ENCODE measurements at places on chromosomes 2 and 18.
A peak's percentile ranks its signal among the peaks of the same experiment; 100 is the strongest.

DNA sequence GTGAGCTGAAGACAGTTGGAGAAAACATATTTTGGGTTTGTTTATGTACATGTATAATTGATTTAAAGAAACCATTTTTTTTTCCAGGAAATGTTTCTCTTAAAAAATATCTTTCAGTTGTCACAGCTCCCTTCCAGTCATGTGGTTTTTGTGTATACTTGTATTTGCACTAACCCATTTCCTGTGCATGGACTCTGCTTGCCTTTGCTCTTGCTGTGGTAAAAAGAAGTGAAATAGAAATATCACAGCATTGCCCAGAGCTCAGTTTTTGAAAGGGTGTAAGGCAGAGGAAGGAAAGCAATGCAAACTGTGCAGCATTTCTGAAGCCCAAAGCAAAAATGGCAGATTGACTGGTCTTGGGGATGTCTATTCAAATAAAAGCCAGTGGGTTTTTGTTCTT is 10.4 kb upstream of the DOCK10 start:
- DNase-seq, result peak; percentile 48

GRCh38 chr18:25314151-25314837 is 37.7 kb downstream of the ZNF521 start:
- DNase-seq, result no peak

GRCh38 chr18:63405986-63406385 is 16.3 kb downstream of the VPS4B start:
- DNase-seq, result no peak

DNA sequence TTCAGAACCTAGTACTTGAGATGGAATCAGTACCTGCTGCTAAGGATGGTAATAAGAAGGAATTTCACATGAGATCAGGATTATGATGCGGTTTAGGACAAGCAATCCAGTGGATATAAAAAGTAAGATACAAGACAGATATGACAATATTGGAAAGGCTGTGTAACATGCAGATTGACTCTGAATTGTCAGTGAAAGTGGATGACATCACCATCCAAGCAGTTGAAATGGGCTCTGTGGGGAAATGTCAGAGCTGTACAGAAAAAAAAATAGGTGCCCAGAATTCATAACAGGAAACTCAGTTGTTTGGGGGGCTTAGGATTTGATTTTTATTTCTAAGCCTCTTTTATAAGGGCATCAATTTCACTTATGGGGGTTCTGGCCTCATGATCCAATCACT is 438.3 kb downstream of the SPAG16 start:
- DNase-seq, result no peak

- DNase-seq, result no peak
These were observed 5.5 kb upstream of the SCYGR5 start for GRCh38 chr2:227661025-227661649.

GRCh38 chr2:98216616-98217015 is 129.6 kb upstream of the CNGA3 start:
- DNase-seq, result no peak

DNA sequence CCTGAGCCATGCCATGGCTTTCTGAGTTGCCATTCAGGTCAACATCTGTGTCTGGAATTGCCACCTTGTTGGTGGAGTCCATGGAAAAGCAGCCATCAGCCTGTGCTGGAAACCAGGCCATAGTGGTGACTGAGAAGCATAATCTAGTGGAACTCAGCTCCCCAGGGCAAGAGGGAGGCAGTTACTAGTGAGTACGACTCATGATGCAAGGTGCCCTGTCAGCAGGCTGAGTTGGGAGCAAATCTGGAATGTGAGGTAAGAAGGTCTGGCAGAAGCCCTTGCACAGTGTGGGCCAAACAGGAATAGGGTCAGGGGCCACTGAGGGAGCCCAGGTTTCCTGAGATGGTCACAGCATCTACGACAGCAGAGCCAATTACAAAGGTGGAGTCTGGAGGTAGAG is 37.1 kb downstream of the SULT1C2 start:
- no peak for DNase-seq

DNA sequence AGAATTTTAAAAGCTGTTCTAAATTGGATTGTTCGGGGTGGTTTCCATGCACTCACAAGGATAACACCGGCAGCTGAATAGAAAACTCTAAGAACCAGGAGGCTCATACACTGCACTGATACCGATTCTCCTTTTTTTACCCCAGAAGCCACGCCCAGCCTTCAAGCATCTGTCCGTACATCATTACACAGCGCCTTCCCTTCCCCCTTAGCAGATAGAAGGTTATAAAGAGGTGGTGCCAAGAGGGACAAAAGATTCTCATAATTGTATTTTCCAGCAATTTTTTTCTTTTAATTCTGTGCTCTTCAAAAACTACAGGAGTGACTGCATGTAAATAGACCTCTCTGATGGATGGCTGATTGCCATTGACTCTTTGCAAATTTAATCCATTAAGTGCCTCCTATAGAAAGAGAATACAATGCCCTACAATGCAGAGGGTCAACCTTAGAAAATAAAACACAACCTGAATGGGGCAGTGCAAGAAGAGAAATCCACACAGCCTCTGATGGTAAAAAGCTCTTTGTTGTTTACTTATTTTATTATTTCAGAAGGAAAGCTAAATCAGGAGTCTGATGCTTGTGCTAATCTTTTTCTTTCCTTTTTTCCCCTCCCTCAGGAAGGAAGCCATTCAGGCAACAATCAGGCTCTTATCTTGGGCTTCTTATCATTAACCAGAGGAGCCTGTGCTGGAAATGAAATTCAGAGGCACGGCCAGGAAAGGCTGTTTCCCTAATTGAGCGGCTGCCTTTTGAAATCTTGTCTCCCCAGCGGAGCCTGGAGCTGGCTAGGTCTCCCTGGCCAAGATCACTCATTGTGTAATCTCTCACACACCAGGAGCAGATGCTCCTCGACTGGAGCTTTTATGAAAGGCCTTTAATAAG is 198.9 kb upstream of the NABP1 start:
- DNase-seq, result no peak

GRCh38 chr2:7840651-7841380 is 841.0 kb upstream of the ID2 start:
- no peak for DNase-seq

DNA sequence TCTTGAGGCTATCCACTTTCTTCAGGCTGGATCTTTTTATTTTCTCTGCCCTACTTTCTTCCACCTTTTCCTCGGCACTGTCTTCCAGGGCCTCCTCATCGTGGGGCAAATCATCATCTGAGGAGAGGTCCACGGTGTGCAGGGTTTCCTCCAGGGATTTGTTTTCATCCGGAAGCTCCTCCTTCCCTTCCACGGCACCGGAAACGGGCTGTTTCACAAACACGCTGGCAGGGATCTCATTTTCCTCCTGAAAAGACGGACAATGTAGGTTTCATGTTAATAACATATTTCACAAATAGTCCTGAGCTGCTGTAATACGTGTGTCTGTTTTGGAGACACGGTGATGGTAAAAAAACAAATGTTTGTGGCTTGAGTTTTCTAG is 10.4 kb downstream of the CAVIN2 start:
- DNase-seq, result no peak

DNA sequence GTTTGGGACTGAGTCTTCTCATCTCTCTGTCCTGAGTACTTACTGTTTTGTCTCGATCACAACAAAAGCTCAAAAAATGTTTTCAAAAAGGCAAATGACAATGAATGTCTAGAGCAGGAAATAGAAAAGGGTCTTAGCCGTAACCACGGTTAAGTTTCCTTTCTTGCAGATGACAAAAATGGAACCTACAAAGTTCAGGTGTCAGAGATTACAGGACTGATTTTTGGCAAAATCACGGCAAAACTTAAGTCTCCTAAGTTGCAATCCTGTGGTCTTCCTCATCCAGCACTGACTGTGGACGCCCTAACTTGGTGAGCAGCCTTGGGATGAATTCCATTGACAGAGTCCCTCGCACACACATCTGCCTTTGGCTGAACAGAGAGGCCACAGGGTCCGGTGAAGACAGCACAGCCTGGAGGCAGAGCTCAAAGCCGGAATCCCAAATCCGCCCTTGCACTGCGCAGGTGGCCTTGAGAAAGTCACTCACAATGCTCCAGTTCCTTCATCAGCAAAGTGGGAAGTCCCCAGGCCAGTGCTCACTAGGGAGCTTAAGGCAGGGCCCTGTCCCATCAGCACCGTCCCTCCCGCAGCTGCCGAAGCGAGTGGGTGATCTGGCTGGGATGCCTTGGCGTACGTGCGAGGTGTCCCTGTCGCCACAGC is 55.2 kb downstream of the EIPR1 start:
- no peak for DNase-seq

DNA sequence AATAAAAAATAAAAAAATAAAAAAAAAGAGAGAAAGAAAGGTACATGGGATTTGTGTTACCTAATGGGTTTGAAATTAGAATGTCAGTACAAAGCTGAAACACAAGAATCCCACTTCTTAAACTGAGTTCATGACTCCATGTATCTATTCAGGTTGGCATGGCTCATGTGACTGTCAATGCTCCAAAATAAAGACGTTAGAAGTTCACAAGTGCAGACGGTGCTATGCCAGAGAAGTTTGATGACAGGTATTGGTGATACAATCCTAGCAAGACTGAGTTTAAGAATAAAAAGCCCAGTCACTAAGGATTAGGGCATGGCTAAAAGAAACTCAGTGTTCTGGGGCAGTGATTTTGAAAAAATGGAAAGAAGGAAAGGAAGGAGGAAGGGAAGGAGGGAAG is 254.3 kb downstream of the XIRP2 start:
- no peak for DNase-seq

DNA sequence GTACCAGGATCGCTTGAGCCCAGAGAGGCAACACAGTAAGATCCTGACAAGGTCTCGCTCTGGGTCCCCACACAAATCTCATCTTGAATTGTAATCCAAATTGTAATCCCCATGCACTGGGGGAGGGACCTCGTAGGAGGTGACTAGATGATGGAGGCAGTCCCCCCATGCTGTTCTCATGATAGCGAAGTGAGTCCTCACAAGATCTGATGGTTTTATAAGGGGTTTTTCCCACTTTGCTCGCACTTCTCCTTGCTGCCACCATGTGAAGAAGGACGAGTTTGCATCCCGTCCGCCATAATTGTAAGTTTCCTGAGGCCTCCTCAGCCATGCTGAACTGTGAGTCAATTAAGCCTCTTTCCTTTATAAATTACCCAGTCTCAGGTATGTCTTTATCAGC is 46.0 kb upstream of the SERTAD2 start:
- peak; percentile 52 for DNase-seq

- DNase-seq, result no peak
These were observed 136.5 kb downstream of the TXNL1 start for GRCh38 chr18:56501896-56502295.

DNA sequence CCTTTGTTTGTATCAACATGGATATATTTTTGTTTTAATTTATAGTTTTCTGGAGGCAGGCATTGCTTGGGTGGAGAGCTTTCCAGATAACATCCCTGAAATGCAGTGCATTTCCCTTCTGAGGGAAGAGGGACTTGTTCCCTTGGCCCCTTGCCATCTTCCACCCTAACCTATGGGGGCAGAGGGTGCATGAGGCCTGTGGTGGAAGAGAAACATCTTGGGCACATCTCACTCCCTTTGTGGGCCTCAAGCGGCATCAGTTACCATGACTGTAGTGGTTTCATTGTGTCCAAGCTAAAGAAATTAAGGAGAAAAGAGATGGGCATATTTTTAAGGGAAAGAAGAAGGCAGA is 5.3 kb upstream of the RPL37A start:
- no peak for DNase-seq

GRCh38 chr2:180368881-180369280 is 361.8 kb upstream of the CWC22 start:
- no peak for DNase-seq

DNA sequence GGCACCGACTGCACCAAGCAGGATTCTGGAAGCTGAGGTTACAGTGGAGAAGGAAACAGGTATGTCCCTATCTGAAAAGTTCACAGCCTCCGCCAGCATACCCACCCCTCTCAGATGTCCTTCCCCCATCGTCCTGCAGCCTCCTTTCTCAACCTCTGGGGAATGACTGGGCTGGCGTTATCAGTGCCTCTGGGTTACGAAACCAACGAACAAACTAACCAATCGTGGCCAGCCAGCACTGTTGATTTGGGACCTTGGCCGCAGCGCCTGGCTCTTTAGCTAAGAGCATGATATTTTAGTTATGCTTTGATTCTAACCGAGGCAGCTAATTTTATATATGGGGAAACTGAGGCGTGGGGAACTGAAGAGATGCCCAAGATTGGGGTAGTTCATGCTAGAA is 233.0 kb downstream of the TFCP2L1 start:
- DNase-seq, result no peak
